ENCODE measurements at places on chromosomes 3 and 15. TPM values are rescaled to one million over a fixed set of nuclear protein-coding genes. Genes with fewer than 3 reads are reported as not detected.

GRCh38 chr3:138347960-138348753, at the start of gene MRAS:
Gene MRAS, plus strand, starts transcription at chr3:138348579. Its CDS starts 24,305 bp downstream, at chr3:138372884.
- H3K36me3 ChIP-seq, result peaks cover 3% of the 10 kb centered on the region
- peak within 1 kb of the TSS; percentile 74 for H3K4me3 ChIP-seq
- peaks cover 41% of the 10 kb centered on the region for H3K4me1 ChIP-seq
- DNase-seq, result peak; percentile 88
- peak within 1 kb of the TSS; percentile 98 for H3K27ac ChIP-seq

DNA sequence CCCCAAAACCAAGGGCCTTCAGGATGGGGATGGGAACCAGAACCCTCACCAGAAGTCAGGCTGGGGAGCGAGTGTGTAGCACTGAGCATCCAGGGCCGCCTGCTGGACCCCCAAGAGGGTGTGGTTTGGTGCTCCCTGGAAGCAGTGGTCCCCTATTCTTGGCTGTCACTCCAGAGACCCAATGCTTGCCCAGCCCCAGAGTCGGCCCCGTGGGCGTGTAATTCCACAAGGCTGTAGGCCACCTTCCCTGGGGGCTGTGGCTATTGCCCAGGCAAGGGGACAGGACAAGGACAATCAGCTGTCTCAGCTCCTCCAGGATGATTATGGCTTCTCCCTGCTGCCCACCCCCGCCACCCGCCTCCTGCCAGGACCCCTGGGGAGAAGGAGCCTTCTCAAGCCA, 14.5 kb downstream of the IGDCC3 start:
- no peaks in the 10 kb centered on the region for H3K27me3 ChIP-seq
- no peak for DNase-seq
- no peak overlapping the region for H3K4me3 ChIP-seq
- no peaks in the 10 kb centered on the region for H3K4me1 ChIP-seq
- no peaks in the 10 kb centered on the region for H3K36me3 ChIP-seq

DNA sequence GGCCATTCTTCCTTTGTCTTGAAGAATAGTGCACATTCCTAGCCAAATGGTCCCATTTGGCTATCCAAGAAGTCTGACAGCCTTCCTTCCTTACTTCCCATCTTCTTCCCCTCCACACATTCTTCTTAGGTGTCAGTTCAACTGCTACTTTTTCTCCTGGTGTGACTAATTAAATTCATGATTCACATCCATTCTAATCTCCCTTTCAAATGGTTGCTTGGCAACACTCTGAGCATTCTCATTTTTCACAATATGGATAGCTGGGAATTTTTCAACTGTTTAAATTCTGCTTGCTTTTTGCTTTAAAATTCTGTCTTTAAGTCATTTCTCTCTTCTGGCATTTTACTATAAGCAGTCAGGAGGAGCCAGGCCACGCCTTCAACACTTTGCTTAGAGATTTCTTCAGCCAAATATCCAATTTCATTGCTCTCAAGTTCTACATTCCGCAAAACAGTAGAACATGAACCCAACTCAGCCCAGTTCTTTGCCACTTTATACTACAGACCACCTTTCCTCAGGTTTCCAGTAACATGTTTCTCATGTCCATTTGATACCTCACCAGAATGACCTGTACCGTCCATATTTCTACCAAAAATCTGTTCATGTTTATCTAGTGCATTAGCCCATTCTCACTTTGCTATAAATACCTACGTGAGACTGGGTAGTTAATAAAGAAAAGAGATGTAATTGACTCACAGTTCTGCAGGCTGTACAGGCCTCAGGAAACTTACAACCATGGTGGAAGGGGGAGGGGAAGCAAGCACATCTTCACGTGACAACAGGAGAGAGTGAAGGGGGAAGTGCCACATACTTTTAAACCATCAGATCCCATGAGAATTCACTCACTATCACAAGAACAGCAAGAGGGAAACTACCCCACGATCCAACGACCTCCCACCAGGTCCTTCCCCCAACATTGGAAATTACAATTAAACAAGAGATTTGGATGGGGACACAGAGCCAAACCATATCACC, 31.9 kb upstream of the MCF2L2 start:
- DNase-seq, result no peak
- H3K27ac ChIP-seq, result no peak overlapping the region
- no peaks in the 10 kb centered on the region for H3K27me3 ChIP-seq
- no peak overlapping the region for H3K4me3 ChIP-seq
- peaks cover 7% of the 10 kb centered on the region for H3K36me3 ChIP-seq
- no peaks in the 10 kb centered on the region for H3K4me1 ChIP-seq

- no peak overlapping the region for H3K4me3 ChIP-seq
- DNase-seq, result no peak
- no peaks in the 10 kb centered on the region for H3K27me3 ChIP-seq
- no peak overlapping the region for H3K27ac ChIP-seq
- no peaks in the 10 kb centered on the region for H3K36me3 ChIP-seq
Measured at GRCh38 chr3:35521196-35521595, 118.1 kb upstream of the ARPP21 start.

GRCh38 chr3:15347737-15348110, 15.3 kb upstream of the SH3BP5 start:
- H3K4me3 ChIP-seq, result no peak overlapping the region
- H3K4me1 ChIP-seq, result peaks cover 19% of the 10 kb centered on the region
- no peaks in the 10 kb centered on the region for H3K27me3 ChIP-seq
- DNase-seq, result no peak

GRCh38 chr3:170290194-170290593, 67.3 kb upstream of the SKIL start:
- H3K27me3 ChIP-seq, result no peaks in the 10 kb centered on the region
- DNase-seq, result no peak
- peaks cover 22% of the 10 kb centered on the region for H3K36me3 ChIP-seq
- H3K4me3 ChIP-seq, result no peak overlapping the region
- H3K27ac ChIP-seq, result no peak overlapping the region

- H3K27me3 ChIP-seq, result no peaks in the 10 kb centered on the region
- H3K4me3 ChIP-seq, result no peak overlapping the region
- peak overlapping the region; percentile 99 for H3K27ac ChIP-seq
- no peaks in the 10 kb centered on the region for H3K36me3 ChIP-seq
Measured at GRCh38 chr3:12793701-12794100, 2.8 kb upstream of the CAND2 start.

DNA sequence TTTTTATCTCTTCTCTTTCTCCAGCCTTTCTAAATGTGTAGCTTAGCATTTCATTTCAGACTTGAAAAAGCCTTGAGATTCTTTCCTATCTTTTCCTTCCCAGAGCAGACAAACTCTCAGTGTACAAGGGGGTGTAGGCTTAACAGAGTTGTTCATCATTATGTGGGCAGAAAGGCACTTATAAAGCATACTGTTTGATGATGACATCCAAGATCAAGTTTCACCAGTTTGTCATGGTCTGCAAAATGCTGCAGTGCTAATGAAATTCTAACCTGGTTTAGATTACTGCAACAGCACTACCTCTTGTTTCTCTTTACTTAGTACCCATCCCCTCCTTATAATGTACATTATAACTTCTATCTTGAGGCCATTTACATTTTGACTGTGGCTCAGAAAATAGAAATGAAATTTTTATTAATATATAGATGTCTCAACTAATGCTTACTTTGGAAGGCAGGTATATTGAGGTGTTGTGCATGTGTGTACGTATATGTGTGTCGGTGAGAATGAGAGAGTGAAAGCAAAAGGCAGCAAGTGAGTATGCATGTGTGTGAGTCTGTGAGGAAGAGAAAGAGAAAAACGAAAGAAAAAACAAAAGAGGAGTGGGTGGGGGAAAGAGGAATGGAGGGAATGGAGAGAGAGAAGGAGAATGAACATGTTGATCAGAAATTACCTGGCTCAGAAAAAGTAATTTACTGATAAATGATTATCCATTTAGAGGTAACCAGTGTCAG, 1043.6 kb downstream of the TUSC7 start:
- H3K4me1 ChIP-seq, result no peaks in the 10 kb centered on the region
- H3K27me3 ChIP-seq, result no peaks in the 10 kb centered on the region
- no peak overlapping the region for H3K27ac ChIP-seq
- DNase-seq, result no peak
- no peak overlapping the region for H3K4me3 ChIP-seq
- no peaks in the 10 kb centered on the region for H3K36me3 ChIP-seq

DNA sequence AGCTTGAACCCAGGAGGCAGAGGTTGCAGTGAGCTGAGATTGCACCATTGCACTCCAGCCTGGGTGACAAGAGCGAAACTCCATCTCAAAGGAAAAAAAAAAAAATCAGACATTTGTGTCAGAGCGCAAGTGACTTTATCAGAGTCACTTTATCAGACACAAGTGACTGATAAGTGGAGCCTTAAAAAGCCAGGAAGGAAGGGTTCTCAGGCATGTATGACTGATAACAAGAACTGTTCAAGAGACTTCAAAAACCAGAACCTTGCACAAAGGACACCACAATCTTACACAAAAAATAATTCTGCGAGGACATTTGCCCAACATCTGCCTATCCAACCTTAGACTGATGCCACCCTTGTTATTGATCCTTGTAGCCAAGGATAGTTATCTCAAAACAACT, 13.3 kb upstream of the CFAP44 start:
- DNase-seq, result no peak
- no peaks in the 10 kb centered on the region for H3K27me3 ChIP-seq
- no peaks in the 10 kb centered on the region for H3K4me1 ChIP-seq
- no peak overlapping the region for H3K27ac ChIP-seq

- H3K27me3 ChIP-seq, result no peaks in the 10 kb centered on the region
- no peak for DNase-seq
Measured at GRCh38 chr3:192906940-192907339, 10.7 kb downstream of the MB21D2 start.

TIPIN gene
- 0.66 TPM for total RNA-seq

SPTBN5 gene
- total RNA-seq, result 0.05 TPM

SHC4 gene
- total RNA-seq, result 0.39 TPM

FAM240A gene
- not detected for total RNA-seq

All from gastrocnemius medialis (tissue), 4 donors.